CD4-positive, alpha-beta T cell treated with Interleukin-10 for 1 hour (primary cell): ENCODE measurements at places on chromosomes 3 and 15.

- DNase-seq, result no peak
Observed at GRCh38 chr15:45549541-45550220, 27.1 kb upstream of the SLC30A4 start.

DNA sequence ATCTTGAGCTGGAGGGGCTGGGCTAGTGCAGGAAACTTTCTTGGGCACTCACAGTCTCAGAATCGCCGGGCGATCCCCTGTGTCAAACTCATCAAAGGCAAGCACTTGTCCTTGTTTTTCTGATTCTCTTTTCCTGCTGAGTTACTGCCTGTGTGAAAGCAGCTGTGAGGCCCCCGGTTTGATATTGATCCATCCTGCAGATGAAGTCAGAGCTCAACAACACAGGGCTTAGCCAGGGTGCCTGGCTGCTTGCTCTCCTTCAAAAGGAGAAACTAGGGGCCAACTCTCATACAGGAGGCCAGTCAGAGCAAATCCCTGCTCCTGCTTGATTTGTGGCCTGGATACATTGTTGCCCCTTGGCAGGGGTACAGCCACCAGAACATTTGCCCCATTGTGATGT lies 22.9 kb downstream of the CLSTN2 start:
- no peak for DNase-seq

DNA sequence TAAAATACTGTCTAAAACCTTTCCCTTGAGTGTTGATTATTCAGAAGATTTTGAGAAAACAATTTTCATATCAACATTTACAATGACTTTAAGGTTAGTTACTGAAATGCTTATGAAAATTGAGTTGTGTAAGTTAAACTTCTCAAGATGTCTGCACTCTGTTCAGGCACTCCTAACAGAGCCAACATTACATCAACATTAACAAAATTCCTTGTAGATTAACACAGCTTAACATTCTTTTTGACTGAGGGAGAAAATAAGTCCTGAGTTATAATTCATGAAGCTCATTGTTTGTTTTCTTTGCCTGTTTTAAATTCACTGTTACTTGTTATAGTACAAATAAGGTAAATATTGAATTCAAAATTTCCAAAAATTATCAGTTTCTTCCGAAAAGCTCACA lies 9.0 kb downstream of the ACKR4 start:
- DNase-seq, result no peak

DNA sequence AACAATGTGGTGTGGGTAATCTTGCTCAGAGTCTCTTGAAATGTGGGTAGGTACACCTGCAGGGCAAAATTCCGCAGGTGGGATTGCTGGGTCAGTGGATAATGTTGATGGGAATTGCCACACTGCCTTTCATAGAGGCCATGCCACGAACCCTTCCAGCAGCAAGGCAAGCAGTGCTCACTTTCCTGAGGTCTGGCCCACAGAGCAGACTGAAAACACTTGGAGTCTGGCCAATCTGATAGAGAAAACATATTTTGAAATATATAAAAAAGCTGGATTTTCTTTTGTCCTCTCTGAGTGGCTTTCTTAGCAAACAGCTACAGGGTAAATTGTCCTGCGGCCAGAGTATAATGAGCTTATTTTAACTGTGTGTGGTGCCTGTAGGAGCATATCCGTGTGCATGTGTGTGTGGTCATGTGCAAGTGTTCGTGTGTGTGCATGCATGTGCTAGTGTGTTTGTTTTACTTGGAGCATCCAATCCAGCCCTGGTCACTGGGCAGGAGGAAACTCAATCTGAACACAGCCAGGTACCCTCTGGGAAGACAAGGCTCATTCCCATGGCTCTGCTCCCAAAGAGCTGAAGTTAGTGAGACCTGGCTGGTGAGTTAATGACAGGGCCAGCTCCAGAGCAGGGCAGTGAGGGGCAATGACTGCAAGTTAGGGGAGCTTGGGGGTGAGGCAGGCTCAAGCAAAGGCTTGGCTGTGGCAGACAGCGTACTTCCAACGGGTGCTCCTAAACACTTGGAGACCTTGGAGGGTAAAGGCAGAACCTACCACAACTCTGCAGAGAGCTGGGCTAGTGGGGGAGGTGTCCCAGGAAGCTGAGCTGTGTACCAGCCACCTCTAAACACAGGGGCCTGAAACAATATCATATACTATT lies 91.3 kb downstream of the PLXNA1 start:
- no peak for DNase-seq

DNA sequence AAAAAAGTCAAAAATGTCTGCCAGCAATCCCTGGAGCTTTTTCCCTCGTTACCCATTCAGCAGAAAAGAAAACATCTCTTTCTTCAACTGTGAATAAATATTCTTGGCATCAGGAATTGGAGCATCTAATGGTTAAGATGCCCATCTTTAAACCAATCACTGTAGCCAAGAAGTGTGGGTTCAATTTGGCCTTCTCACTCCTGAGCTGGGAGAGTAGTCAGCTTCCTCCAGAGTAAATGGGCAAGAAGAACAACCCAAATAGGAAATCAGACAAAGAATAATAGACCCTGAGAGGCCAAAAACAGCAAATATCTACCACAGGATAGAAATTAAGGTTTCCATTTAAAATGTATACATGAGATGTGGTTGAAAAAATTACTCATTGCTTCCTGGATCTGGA lies 508.0 kb upstream of the MDFIC2 start:
- DNase-seq, result no peak

DNA sequence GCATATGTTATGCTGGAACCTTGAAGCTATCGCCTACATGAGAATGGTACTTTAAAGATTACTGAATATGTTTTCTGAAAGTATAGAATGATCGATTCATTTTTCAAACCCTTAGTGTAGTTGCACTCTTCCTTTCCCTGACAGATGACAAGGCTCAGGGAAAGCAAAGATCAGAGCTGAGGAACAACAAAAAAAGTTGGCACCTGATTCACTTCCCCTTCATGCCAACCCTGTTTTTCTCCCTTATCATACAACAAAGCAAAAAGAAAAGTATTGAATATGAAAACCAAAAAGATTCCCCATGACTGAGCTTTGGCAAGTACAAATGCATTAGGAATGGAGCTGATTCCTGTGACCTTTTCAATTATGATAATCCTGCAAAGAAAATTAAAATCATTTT lies 1012.7 kb downstream of the FHIT start:
- DNase-seq, result no peak

DNA sequence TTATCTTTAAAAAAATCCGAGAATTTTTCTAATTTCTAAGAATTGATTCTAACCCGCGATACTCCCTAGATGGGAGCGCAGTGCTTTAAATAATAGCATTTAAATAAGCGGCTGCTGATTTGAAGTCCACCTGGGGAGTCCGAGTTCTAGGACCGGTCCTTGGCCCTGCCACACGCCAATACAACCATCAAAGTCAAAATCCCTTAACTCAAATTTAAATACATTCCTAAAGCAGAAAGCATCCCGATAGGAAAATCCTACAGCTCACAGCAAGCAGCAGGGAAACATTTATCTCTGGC lies 508 bp upstream of the ECT2 start:
- no peak for DNase-seq

DNA sequence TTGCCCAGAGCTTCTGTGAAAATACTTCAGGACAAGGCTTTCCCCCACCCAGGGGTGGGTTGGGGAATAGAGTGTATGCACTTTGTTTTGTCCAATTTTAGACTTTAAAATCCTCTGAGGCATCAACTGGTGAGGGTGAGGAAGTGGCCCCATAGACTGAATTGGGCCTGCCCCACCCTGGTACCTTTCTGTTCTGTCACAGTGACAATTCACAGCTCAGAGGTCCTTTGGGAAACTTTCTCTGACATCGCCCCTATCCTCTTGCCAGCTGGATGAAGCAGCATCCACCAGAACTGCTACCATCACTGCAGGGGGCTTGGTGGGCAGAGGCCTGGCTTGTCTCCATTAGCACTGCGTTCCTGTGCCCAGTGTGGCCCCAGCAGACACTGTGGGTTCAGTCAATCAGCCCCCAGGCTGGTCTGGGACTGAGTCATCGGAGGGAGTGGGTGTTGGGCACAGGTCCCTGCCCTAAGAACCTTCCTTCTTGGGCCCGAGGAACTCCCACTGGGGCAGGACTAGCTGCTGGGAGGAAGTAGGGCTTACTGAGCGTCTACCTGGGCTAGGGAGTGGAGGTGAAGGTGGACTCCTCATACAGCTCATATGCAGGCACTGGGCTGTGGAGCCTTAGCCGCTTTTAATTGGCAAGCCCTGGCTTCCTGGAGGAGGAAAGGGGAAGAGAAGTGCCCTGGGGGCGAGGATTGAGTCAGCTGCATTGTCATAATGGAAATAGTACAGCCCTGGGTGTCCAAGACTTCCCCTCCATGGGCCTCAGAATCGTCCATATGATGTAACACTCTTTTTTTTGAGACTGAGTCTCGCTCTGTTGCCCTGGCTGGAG lies 1.5 kb upstream of the PPM1M start:
- peak; percentile 39 for DNase-seq

- DNase-seq, result no peak
Observed at GRCh38 chr3:73365756-73366397, 258.9 kb downstream of the PDZRN3 start.

GRCh38 chr3:174614036-174614435 lies 245.1 kb upstream of the NAALADL2 start:
- DNase-seq, result no peak

- no peak for DNase-seq
Observed at GRCh38 chr3:11050666-11051323, 58.2 kb downstream of the SLC6A1 start.

GRCh38 chr15:89928421-89928820 lies 15.7 kb upstream of the ARPIN start:
- DNase-seq, result no peak

DNA sequence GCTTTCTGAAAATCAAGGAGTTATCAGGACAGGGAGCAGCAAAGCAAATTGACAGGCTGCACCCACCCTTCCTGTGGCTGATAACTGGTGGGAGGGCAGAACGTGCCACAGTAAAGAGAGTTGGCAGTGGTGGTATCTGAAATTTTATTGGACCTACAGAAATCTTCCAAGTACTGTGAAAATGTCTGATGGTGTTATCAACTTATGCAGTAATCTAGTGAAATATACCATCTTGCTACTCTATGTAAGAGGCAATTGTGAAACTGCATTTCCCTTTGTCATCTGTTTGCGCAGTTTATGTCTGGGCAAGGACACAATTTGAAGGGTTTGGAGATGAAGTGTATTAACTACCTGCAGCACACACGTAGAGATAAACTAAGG lies 1.5 kb downstream of the PLCL2 start:
- peak; percentile 42 for DNase-seq

GRCh38 chr3:57731311-57731710 lies 24.8 kb upstream of the SLMAP start:
- no peak for DNase-seq

GRCh38 chr15:81071120-81071519 lies 63.0 kb upstream of the CFAP161 start:
- DNase-seq, result no peak

GRCh38 chr15:85024509-85025336 lies 43.1 kb downstream of the PDE8A start:
- DNase-seq, result no peak

DNA sequence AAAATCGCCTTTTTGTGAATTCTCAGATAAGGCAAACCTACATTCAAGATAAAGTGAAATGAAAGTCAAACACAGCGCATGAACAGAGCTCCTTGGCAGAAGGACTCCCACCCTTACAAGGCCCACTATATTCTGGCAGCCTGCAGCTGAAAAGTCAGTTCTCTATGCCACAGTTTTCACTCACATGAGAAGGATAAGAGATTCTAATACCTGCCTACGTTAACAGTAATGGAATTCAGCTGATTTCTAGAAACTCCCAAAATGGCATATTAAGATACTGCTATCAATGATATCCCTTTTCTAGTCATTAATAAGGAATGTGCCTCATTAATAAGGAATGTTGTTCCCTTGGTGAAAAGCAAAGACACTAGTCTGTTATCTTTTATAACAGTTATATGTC lies 27.0 kb downstream of the SLC30A4 start:
- DNase-seq, result no peak

- DNase-seq, result no peak
Observed at GRCh38 chr3:107857854-107858253, 233.0 kb downstream of the CD47 start.

GRCh38 chr3:63911509-63911872 lies 692 bp downstream of the SCAANT1 start:
- DNase-seq, result no peak

- no peak for DNase-seq
Observed at GRCh38 chr3:97235179-97235578, 420.8 kb downstream of the EPHA6 start.

DNA sequence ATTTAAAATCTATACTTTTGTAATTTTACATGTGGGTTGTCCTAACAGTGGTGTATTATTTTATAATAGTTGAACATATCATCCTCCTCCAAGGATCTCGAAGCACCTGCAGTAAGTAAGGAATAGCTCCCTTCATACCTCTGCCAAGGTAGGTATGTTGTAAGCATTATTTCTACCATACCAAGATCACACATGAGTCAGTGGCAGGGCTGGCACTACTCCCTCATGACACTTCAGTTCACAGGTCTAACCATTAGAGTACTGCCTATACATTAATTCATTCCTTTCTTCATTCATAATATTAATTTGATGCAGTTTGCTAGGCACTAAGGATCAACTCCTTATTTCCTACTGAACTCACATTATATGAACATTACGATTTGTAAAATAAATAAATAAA lies 11.9 kb upstream of the LEKR1 start:
- no peak for DNase-seq

DNA sequence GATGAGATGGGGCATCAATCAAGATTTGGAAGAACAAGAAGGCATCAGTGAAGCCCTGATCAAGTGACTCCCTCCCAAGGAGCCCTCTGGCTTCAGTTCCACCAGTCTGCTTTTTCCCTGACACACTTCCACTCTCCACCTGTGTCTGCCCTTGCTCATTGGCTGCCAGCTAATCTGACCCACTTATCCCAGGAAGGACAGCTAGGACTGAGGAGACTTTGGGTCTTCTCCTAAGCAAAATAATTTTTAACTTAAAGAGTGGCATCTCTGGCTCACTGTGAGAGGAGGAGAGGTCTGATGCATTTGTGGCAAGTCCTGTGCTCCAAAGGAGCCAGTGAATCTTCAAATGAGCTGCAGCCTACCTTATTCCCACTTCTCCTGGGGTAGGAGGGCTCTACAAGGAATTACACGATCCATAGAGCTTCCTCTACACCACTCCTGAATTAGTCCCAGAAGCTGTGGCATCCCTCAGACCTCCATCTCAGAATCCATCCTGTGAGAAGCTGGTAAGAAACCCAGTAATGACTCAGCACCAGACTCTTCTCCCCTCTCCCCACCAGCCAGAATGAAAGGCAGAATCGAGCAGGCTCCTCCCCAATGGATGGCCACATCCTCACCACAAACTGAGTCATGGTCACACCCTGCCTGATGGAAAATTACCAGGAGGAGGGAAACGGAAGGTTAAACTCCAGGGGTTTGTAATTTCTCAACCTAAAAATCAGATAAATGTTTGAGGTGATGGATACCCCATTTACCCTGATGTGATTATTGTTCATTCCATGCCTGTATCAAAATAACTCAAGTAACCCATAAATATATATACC lies 6.3 kb upstream of the PKM start:
- DNase-seq, result peak; percentile 33

- DNase-seq, result no peak
Observed at GRCh38 chr3:173703771-173704170, 306.2 kb downstream of the NLGN1 start.
